ENCODE measurements at places on chromosomes 11 and 22.

GRCh38 chr11:32081129-32081641 is 9.7 kb upstream of the RCN1 start:
- peak; percentile 88 for DNase-seq

- DNase-seq, result no peak
Measured at GRCh38 chr22:30887861-30888260, 80.7 kb downstream of the MORC2 start.

DNA sequence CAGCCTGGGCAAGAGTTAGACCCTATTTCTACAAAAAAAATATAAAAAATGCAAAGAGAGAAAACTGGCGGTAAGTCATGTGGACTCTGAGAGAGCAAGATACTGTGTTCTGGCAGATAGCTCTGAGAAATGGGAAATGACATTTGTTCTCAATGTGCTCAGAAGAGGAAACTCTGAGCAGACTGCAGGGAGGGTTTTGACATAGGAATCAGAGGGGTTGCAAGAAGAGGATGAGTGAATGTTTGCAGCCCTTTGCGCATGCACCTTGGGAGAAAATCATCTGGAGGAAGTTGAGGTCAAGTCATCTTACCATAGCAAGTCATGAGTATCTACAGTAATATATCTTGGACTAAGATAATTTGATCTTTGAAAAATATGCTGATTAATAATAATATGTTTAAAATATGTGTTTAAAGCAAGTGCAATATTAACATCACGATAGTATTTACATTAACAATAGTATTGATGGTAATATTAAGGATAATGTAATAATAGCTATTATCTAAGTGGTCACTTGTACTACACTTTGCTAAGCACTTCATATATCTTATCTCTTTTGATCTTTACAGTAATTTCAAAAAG is 2.6 kb downstream of the ACER3 start:
- no peak for DNase-seq

- DNase-seq, result no peak
Measured at GRCh38 chr11:86720546-86720945, 48.1 kb upstream of the ME3 start.

GRCh38 chr11:89495951-89496350 is 4.8 kb upstream of the NOX4 start:
- DNase-seq, result no peak

- no peak for DNase-seq
Measured at GRCh38 chr11:115652496-115652895, 148.3 kb upstream of the CADM1 start.

- DNase-seq, result no peak
Measured at GRCh38 chr11:17831228-17831627, 96.6 kb downstream of the KCNC1 start.

- no peak for DNase-seq
Measured at GRCh38 chr11:65639623-65640482, 2.0 kb downstream of the SIPA1 start.

DNA sequence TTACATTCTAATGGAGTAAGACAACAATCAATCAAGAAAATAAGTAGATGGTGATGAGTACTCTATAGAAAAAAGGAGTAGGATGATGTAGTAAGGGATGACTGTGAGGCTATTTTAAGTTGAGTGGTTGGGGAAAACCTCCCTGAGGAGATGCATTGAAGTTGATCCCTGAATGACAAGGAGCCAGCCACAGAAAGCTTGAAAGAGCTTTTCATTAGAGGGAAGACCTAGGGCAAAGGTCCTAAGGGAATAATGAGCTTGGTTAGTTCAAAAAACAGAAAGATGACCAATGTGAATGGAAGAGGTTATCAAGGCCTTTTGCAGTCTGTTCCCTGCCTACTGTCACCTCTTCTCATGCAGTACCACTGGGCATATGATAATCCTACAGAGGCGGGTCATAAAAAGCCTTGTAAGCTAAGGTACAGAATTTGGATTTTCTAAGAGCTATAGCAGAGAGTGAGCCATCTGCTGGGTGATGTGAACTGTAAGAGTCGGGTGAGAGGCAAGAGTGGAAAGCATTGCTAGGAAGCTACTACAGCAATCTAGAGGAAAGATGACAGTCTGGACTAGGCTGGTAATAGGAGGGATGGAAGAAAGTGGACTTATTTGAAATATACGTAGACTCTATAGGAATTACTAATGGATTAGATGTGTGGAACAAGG is 3.1 kb downstream of the PPP2R1B start:
- DNase-seq, result peak; percentile 30

GRCh38 chr11:114207096-114207495 is 89.1 kb upstream of the NNMT start:
- no peak for DNase-seq

DNA sequence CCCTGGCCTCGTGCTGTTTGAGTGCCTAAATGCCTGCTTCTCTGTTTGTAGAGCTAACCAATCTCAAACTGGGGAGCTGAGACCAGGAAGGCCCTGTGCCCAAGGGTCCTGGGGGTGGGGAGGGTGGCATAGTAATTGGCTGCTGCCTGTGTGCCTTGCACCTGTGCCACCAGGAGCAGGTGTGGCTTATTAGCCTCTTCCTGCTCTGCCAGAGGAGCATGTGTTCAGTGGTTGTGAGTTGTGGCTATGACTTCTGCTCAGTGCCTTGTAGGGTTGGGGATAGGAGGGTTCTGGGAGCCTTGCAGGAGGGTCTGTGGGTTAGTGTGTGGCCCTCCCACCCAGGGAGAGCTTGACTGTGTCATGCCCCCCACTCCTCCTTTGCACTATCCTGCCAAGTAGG is 109.2 kb downstream of the ZBTB16 start:
- no peak for DNase-seq

DNA sequence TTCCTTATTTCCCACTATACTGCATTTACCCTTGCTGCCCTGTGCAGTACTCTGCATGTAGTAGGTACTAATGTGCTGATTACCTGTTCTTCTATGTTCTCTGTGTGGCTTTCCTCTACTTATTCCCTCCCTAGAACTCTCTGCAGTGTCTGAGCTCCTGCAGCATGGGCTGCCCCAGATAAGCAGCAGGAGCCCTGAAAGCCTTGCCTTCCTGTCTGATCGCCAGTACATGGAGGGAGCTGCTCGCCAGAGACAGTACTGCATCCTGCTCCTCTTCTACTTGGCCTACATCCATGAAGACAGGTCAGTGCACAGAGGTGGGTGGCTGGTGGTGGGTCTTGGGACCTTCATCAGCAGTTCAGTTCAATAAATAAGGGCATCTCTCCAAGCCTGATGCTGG is 42.2 kb upstream of the CCDC134 start:
- DNase-seq, result no peak

DNA sequence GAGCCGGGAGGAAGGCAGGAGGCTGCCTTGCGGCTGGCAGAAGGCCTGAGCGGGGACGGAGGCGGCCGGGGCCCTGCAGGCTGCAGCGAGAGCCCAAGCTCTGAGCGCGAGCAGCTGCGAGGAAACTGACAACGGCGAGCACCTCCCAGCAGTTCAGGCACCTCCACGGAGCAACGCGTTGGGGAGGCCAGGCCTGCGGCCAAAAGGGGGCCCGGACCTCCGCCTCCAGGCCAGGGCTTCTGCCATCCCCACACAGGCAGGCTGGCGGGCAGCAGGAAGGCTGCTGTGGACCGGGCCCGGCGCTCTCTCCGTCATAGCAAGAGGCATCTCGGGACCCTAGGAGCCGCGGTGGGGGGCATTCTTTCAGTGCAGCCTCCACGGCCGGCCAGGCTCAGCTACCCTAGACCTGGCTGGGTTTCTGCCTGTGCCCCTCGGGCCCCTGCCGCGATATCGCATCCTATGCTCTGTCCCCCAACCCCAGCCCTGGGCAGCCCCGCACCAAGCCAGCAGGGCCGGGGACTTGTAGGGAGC is 22.9 kb upstream of the SLC22A12 start:
- DNase-seq, result no peak

GRCh38 chr11:96111308-96111707 is 187.4 kb upstream of the MTMR2 start:
- no peak for DNase-seq

GRCh38 chr22:43239193-43239780 is 52.4 kb upstream of the TTLL12 start:
- DNase-seq, result peak; percentile 16

- DNase-seq, result no peak
Measured at GRCh38 chr11:113839842-113840241, 35.5 kb downstream of the USP28 start.

DNA sequence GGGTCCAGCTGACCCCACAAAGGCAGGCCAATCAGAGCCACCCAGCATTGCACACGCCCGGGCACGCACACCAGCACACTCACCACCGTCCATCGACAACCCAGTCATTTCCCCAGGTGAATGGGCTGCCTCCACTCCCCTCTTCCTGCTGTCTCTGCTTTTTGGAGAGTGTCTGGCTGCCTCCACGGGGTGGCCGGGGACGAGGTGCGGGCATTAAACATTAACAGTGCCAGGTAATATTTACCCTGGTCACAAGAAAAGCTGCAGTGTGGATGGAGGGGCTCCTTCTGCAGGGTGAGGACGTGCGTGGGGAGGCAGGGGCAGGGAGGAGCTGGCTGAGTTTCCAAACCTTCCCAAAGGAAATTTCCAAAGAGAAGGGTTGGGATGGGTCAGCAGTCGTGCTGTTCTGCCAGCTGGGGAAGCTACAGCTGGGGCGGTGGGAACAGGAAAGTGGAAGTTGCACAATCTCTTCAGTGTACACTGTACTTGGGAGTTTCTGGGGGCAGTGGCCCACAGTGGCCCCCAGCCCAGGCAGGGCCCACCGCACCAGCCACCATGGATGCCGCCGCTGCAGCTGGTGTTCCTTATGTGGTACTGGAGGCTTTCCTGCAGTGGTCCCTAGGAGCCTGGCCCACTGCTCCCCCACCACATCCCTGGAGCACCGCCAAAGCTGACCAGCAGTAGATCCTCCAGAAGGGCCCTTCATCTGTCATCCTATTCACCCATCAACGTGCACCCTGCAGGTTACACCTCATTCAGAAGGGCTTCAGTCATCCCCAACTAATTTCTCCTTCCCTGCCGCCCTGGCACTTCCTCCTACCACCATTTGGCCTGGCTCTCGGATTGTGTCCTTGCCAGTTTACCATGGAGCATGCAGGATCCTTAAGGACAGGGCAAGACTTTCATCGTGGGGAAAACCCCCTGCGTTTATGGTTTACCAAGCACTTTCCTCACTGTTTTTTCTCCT is at the start of gene FXYD2:
FXYD2 (minus strand) TSS at position 174 of the 967 bp plus-strand sequence; CDS start at position 108, 66 bp downstream.
- no peak for DNase-seq

GRCh38 chr11:33530815-33531214 is 169.8 kb downstream of the C11orf91 start:
- DNase-seq, result no peak

DNA sequence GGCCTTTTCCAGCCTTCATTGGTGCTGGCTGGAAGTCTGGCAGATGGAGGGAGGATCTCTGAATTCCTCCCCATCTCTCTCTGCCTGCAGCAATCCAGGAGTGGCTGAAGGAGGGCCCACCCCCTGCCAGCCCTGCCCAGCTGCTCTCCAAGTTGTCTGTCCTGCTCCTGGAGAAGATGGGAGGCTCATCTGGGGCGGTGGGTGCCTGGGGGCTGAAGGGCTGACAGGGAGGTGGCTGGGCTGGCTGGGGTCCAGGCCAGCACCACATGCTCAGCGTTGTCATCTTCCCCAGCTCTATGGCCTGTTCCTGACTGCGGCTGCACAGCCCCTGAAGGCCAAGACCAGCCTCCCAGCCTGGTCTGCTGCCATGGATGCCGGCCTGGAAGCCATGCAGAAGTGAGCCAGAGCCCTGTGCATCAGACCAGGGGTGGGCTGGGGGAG is 12.2 kb downstream of the TKFC start:
- DNase-seq, result peak; percentile 13

DNA sequence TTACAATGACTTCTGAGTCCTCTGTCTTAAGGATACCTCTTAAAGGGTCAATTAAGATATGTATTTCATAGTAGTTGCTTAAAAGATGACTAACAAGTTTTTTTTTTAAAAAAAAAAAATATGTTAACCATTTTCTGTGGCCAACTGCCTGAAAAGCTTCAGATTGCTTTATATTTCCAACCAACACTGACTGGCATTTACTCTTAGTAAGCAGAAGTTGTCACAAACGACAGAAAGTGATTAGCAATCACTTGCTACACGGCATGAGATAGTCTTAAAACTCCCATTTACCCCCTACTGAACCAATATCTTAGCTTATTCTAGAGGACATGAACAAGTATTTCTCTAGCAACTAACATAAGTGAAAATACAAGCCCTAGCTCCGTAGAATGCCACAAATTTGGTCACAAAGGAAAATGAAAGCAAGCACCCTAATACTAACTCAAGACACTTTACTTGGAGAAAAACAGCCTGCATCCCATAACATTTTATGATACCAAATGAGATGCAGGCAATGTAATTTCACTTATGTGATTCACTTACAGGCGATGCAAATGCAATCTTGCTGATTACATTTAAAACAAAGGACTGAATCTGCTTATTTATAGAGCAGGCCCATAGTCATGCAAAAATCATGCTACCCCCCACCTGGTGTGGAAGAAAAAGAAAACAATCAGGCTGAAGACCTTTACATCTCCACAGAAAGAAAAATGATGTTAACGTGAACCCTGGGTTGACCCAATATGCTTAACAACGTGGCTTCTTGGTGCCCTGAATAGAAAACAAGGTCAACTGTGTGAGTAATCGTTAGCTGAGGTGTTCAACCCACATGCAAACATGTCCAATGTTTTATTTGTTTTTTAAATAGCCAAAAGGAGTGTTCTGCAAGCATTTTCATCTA is 25.7 kb downstream of the MPPED2 start:
- DNase-seq, result no peak

GRCh38 chr11:70005107-70005818 is 72.9 kb upstream of the ANO1 start:
- DNase-seq, result no peak

GRCh38 chr11:112966561-112966960 is 5.3 kb downstream of the NCAM1 start:
- DNase-seq, result no peak

DNA sequence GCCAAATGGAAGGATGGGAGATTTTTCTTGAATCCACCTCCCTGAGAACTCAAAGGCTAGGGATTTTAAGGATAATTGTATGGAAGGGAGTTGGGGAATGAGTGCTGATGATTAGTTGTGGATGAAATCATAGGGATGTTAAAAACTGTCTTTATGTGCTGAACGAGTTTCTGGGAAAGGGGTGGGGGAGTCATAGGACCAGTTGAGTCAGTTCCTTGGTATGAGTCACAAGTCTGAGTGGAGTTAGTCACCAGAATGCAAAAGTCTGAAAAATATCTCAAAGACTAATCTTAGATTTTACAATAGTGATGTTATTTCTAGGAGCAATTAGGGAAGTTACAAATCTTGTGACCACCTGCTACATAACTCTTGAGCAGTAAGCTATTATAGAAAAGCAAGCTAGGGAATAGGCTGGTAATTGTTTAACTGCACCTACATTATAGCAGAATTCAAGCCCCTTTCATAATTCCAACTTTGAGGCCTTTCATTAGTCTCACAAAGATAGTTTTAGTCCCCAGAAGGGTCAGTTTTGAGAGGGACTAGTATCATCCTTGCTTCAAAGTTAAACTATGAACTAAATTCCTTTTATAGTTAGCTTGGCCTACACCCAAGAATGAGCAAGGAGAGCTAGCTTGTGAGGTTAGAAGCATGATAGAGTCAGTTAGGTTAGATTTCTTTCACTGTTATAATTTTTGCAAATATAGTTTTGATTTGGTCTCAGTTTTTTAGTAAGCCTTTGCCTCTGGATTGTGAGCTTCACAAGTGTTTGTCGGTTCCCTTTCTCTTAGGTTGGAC is 668.0 kb downstream of the ETS1 start:
- no peak for DNase-seq
